H54 (cell line): ENCODE measurements at places on chromosomes 2 and 18.

GRCh38 chr2:71313016-71313766, 18.4 kb upstream of the ZNF638 start:
- DNase-seq = no peak

DNA sequence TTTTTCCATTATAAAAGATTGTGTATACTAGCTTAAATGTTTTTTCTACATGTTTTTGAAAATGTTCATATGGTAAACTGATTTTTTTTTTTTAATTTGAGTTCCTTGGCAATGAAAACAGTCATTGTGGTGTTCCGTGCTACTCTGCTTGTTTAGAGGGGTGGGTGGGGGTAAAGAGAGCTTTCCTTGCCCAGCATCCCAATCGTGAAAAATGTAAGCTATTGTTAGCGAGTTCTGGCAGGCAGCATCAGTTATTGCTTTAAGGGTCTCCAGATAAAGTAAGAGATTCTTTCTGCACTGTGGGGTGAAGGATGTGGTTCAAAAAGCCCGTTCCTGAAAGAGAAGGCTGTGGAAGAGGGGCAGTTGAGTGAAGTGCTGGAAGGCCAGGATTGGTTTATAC, 118.4 kb downstream of the TANC1 start:
- DNase-seq = no peak

GRCh38 chr2:178128836-178129630, 16.8 kb downstream of the RBM45 start:
- no peak for DNase-seq

- DNase-seq = no peak
Observed at GRCh38 chr2:7730449-7730848, 813.2 kb downstream of the RNF144A start.

GRCh38 chr18:62788876-62789275, 73.5 kb downstream of the PHLPP1 start:
- DNase-seq = no peak

GRCh38 chr2:172007372-172007771, 7.6 kb downstream of the METAP1D start:
- DNase-seq = no peak

- DNase-seq = no peak
Observed at GRCh38 chr2:10339647-10340592, 37.2 kb downstream of the HPCAL1 start.

GRCh38 chr2:169108099-169108884, 38.9 kb downstream of the DHRS9 start:
- DNase-seq = no peak

GRCh38 chr2:128502200-128502599, 183.5 kb upstream of the HS6ST1 start:
- DNase-seq = no peak

- peak; percentile 15 for DNase-seq
Observed at GRCh38 chr18:54149078-54149697, 75.3 kb downstream of the MBD2 start.

DNA sequence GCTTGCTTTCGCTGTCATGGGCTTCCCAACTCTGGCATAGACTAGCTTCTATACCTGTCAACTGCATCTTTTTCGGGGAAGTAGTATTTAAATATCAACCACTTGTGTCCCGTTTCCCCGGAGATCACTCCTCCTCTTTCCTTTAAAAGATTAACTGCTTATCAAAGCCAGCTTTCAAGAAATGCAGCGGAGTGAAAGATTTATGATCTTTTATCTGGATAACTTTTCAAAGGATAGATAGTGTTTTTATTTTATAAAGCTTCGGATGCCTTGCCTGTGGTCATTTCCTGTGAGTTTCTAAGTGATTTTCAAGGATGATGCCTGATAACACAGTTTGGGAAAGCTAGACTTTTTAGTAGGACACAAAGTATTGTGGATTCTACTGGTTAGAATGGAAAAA, 2.9 kb upstream of the IGFBP5 start:
- DNase-seq = no peak

- no peak for DNase-seq
Observed at GRCh38 chr2:39499336-39499735, 62.3 kb upstream of the MAP4K3 start.

DNA sequence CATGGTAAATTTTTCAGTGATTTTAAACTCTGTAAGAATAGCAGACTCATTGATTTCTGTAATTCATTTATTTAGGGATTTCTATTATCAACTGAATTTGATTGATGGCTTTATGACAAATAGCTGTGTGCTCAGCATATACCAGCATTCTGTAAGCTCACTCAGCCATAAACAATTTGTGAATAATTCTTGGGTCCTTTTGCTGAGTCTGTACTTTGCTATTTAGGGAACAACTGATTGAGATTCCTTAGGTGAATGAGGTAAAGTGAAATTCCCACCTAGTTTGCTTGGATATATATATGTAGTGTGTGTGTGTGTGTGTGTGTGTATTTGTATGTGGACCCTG, 76.7 kb upstream of the CAVIN2 start:
- no peak for DNase-seq

DNA sequence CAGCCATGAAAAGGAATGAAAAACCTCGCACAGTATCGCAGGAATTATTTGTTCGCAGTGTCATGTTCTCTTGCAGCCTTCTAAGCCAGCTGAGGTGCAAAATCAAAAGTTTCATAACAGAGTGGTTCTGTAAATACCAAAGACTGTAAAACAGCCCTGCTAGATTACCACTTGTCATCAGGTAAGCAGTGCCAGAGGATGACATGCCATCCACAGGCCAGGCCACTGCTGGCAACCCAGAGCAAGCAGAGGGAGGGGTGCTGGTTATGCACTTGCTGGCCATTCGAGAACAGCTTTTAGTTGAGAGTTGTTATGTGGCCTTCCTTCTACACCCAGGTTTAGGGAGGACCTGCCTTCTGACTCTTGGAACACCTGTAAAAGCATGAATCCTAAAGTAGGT, 114.3 kb upstream of the MGAT5 start:
- no peak for DNase-seq

DNA sequence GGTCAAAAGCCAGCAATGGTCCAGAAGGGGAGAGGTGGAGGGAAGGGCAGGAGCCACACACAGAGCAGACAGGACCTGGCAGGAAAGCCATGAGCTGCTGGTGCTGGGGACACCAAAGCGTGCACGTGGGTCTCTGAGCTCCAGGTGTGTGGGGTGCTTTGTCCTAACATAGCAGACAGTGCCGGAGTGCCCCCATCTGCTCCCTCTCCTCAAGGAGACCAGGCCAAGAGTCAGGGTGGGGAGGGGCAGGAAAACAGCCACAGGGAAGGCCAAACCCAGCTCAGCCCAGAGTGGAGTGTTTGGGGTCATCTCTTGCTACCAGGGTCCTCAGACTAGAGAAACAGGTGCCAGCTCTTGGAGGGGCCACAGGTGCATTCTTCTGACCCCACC, 4.2 kb upstream of the GPC1 start:
- DNase-seq = no peak

GRCh38 chr18:499776-500631, 497 bp downstream of the COLEC12 start:
- DNase-seq = no peak

DNA sequence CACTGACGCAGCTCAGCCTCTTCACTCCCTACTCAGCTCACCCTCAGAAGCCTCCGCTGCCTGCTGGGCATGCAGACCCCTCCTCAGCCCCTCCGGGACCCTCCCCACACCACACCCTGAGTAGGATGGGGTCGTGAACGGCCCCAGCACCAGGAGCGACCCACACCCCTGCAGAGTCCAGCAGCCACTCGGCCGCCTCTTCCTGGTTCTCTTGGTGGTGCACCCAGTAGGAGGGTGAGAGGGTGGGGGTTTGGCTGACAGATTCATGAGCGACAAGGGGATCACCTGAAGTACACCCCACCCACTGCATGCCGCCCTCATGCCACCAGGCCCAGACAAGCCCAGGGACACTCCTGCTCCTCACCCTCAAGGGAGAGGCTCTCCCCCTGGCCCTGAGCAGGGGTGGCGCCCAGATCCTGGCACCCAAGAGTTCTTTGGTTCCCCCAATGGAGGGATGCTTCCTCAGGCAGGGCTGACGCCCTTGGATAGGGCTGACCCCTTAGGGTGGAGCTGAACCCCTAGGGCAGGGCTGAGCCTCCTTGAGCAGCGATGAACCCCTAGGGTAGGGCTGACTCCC, 76.6 kb upstream of the GPC1 start:
- DNase-seq = no peak

- DNase-seq = no peak
Observed at GRCh38 chr2:171902840-171903420, 8.9 kb upstream of the SLC25A12 start.

DNA sequence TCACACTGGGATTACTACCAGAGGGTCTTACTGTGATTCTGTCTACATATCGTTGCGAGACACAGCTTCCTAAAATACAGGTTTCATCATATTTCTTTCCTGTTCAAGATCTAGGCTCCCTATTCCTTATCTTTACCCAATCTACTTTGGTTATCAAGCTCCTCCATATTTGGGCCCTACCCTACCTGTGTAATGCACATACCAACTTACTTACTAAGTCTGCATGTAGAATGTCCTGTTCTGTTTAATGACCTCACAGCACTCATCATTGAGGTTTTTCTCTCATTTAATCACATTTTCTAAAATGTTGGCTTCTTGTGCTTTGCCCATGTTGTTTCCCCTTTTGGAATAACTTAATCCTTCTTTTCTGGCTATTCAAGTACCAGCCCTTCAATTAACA, 551.1 kb downstream of the ZEB2 start:
- no peak for DNase-seq

- DNase-seq = no peak
Observed at GRCh38 chr2:137924019-137924418, 40.3 kb upstream of the HNMT start.

DNA sequence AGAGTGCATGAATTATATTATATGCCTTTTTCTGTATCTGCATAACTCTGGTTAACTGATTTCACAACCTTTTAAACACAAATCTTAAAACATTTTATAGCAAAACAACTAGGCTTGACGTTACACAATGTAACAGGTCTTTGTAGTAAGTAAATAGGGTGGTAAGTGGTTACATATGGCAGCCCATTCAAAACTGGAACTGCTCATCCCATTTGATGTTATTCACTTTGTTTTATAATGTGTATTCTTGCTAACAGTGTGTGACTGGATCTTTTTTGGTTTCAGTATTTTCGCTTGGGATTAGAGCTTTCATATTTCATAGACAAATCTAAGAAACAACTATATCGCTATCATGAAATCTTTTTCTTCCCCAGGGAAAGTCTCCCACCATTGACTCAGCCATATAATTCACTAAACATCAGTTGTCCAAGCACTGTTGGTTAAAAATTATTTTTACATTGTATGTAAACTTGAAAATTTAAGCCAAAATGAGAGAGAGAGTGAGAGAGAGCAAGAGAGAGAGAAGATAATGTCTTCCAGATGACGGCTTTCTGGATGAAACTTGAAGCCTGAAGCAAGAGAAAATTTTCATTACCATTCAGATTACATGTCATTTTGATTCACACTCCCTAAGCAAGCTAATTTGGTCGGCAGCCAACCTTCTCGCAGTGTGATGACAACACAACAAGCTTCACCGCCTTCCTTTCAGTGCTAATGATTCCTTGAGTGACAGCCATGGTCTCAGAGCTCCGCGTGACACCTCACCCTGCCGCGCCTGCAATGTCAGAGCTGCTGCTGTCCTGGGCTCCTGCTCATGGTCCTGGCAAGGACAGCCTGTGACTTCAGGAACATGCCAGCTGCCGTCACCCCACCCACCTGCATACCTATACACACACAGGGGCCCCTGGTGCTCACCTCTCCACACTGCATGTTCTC, 946.9 kb upstream of the SOX11 start:
- DNase-seq = no peak

DNA sequence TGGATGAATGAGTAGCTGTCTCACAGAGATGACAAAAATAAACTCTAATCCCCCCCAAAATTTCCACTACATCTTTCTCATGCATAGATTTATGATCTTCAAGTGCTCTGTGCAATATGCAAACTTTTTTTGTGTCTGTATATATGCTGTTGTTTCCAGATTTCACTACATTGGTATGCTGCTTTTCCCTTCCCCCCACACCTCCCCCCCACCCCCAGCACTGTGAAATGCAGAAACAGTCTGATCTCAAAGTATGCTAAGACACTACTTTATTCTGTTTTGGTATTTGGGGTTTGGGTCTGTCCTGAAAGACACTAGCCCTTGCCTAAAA, 524 bp upstream of the KLHL14 start:
- DNase-seq = no peak

- DNase-seq = no peak
Observed at GRCh38 chr2:76953733-76954347, 568.3 kb downstream of the LRRTM4 start.

DNA sequence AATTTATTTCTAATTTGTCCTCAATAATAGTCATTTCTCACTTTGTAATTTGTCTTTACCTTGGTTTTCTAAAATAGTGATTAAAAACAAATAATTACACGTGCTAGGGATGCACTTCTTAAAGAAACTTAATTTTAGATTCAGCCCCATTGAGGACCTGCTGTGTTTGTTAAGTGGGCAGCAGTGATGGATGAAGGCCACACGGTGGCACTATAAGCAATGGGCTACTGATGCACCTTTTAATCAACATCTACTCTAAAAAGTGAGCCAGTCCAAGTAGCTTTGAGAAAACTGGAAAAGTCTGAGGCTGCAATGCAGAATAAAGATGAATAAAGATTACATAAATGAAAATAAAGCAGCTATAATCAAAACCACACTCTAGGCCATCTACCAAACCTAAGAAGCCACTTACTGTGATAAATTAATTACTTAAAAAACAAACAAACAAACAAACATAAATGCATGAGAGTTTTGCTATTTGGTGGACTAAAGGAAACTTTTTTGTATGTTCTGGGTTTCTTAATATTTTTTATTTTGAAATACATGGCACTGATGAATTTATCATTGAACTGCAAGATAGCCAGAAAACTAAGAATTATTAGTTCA, 89.3 kb downstream of the PDE11A start:
- DNase-seq = peak; percentile 21

GRCh38 chr18:44691148-44691925, 10.6 kb downstream of the SETBP1 start:
- no peak for DNase-seq

DNA sequence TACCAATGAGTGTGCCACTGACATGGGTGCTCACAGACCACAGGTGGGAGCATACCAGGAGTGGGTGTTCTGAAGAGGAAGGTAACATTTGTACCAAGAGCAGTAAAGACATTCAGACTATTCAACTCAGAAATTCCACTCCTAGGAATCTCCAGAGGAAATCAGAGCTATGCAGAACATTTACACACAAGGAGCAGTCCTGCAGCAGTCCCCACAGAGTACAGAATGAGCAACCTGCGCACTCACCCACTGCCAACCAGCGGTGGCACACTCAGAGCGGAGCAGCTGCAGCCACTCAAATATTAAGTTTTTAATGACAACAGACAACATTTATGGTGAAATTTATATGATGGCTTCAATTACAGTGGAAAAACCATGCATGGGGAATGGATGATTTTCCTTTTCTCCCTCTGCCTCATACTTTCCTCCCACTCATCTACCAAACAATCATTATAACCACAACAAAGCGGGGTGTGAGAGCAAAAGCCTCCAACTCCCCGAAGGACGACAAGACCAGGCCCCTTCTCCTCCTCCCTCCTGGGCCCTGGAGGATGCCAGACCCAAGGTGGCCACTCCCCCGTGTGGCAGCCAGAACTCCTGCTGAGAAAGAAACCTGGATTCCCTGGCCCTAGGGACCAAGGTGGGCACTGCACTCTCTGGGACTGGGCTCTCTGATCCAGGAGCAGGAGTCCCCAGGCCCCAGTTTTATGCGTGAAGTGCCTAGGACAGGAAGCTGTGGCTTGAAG, 5.4 kb downstream of the HS6ST1 start:
- DNase-seq = no peak
